ENCODE measurements at places on chromosomes 4 and X.

GRCh38 chrX:103830848-103831247 is 1.2 kb downstream of the RAB9B start:
- DNase-seq = no peak

DNA sequence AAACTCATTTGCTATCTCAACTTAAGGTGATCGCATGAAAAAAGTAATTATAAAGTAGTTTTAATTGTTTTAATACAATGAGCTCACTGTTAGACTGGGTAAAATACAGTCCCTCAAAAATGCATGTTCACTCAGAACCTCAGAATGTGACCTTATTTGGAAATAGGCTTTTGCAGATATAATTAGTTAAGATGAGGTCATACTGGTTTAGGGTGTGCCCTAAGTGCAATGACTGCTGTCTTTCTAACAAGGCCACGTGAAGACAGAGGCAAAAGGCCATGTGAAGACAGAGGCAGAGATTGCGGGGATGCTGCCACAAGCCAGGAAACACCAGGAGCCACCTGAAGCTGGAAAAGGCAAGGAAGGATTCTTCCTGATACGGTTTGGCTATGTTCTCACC is 262.1 kb downstream of the NKX6-1 start:
- DNase-seq = no peak

GRCh38 chr4:9845791-9846493 is 64.5 kb downstream of the DRD5 start:
- no peak for DNase-seq

DNA sequence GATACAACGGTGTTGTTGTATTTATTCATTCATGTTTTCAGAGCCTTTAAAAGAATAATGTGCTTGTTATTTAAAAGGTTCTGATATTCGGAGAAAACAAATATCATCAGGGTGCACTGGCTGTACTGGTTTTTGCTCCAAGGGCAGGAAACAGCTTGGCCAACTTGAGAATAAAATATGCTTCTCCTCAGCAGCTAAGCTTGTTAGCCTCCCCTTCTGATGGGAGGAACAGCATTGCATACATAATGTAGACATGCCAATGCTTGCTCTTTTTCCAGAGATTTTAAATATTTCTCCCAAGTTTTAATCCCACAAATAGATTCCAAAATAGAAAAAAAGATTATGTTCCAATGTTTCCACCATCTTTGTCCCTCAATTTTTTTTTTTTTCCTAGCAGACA is 87.6 kb upstream of the RPL34 start:
- DNase-seq = no peak

- DNase-seq = no peak
Measured at GRCh38 chr4:11589676-11590075, 161.0 kb upstream of the HS3ST1 start.

- DNase-seq = no peak
Measured at GRCh38 chr4:93409035-93409434, 419.5 kb upstream of the ATOH1 start.

DNA sequence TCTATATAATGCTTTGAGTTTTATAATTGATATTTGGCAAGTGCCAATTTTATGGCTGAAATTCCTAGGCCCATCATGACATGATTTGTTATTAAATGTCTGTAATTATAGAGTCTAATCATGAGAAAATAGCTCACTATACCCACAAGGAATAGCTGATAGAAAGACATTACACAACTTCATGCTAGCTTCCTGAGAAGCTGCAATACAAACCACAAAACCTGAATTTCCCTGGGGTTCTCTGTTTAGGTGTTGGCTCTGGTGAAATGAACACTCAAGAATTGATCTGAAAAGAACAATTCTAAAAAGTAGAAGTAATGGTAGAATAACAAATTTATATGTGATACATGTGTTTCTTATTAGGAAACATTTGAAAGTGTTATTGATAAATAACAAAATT is 169.6 kb downstream of the GASK1B start:
- no peak for DNase-seq

- no peak for DNase-seq
Measured at GRCh38 chrX:56228914-56229313, 3.2 kb upstream of the KLF8 start.

DNA sequence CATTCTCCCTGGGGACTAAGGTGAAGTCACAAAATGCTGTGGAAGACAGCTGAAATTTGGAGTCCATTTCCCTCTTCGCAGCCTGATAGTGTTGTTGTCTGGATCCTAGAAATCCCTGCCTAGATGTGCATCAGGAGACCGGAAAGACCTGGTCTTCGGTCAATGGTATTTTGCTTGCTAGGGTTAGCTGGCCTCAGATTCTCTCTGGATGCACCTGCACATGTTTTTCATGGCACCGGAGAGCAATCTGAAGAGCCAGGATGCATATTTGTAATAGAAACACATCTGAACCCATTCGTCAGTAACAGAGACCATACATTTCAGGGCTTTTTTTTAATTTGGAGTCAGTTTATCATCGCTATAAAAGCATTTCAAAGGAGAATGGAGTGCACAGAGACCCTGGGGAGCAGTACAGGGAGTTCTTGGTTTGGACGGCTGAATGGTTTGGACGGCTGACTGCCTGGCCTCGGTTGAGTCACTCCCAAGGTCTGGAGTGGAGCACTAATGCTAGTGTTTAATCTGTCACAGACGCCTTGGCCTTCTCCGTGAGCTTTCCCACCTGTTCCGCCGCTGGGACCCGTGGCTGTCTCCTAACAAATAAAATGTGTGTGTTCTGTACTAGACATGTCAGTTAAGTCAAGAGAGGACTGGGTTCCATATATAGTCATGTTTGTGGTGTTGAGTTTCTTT is 7.5 kb upstream of the PDLIM3 start:
- DNase-seq = no peak

Data from activated gamma-delta T cell treated with Interleukin-2 at 50 U/mL for 16 hours (primary cell).